ENCODE measurements at places on chromosomes 1 and 21.

DNA sequence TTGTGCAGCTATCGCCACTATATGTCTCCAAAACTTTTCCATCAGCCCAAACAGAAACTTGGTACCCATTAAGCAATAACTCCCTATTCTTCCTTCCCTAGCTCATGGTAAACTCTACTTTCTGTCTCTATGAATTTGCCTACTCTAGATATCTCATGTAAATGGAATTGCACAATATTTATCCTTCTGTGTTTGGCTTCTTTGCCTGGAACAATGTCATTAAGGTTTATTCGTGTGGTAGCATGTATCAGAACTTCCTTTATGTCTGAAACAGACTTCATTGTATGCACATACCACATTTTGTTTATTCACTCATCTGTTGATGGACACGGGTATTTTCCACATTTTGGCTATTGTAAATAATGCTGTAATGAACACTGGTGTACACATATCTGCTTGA lies 40.7 kb upstream of the CD34 start:
- DNase-seq = no peak

DNA sequence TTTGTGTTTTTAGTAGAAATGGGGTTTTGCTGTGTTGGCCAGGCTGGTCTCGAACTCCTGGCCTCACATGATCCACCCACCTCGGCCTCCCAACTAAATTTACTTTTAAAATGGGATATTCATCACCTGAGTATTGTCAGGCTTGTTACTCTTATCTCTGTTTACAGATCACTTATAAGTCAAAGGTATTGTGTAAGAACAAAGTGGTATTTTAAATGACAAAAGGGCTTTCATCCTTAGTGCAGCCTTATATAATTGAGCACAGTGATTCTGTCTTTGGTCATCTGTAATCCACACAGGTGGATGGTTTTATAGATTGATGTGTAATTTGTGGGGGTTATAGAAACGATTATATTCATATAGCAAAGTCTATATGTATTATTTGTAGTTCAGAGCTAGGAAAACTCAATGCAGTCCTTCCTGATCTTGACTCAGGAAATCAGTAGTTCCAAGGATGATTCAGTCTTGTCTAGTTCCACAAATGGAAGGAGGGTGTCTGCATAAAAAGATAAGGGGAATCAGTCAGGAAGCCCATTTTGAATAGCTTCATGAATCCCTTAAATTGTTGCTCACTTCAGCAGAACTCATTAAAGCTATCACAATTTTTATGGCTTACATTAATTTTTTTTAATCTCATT lies 34.6 kb downstream of the STXBP3 start:
- no peak for DNase-seq

GRCh38 chr1:170669107-170669445 lies 5.1 kb downstream of the PRRX1 start:
- DNase-seq = no peak

- DNase-seq = no peak
These were observed 7.1 kb upstream of the RGS18 start for GRCh38 chr1:192151176-192151575.

GRCh38 chr1:152044386-152044785 lies 7.6 kb upstream of the S100A11 start:
- DNase-seq = no peak

DNA sequence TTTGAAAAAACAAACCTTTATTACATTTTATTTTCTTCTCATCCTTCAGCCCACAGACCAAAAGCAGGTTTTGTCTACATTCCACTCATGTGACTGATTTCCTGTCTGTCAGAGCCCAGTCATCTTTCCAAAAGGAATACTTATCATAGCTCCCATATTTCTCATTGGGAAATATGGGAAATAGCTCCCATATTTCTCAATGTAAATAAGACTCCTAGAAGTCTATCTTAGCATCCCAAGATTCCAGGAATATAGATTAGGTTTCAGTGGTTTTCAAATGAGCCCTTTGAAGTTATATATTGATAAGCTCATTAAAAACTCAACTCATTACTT lies 19.1 kb upstream of the NRDC start:
- DNase-seq = no peak

DNA sequence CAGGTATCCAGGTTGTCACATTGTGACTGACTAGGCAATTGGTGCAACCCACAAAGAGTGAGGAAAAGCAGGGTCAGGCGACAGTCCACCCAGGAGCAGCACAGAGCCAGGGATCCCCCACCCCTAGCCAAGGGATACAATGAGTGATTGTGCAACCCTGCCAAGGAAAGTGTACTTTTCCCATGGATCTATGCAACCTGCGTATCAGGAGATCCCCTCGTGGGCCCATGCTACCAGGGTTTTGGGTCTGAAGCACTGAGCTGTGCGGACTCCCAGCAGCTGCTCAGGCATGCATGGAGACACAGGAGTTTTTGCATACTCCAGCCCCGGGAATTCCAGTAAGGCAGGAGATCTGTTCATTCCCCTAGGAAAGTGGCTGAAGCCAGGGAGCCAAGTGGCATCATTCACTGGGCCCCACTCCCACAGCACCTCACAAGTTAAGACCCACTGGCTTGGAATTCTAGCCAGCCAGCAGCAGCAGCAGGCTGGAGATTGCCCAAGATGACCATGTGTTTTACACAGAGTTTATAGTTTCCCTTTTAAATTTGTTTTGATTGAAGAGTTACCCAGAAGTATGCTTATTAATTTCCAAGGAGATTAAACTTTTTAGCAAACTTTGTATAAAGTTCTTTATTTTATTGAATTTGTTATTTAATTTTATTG lies 136.0 kb downstream of the LTN1 start:
- peak; percentile 27 for DNase-seq

DNA sequence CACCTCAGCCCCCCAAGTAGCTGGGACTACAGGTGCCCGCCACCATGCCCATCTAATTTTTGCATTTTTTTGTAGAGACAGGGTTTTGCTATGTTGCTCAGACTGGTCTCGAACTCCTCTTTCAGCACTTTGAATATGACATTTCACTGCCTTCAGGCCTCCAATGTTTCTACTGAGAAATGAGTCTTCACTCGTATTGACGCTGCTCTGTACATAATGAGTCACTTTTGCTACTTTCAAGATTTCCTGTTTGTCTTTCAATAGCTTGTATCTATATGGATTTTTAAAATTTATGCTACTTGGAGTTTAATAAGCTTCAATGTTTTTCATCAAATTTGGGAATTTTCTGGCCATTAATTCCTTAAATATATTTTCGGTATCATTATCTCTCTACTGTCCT lies 64.7 kb downstream of the GORAB start:
- DNase-seq = no peak

DNA sequence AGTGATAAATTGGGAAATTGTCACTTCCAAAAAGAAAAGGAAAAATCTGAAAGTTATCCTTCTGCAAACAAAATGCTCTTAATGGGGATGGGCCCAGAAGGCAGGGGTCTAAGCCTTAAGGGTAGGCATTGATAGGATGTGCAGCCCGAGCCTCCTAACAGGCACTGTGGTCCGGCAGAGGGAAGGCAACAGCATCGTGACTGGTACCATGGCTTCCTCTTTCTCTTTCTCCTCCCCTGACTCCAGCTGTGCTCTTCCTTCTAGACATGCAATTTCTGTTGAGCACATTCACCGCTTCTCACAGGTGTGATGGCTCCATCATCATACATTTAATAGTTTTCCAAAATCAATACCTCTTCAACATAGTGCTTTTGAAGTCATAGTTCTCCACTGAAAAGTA lies 91.5 kb downstream of the SELENOF start:
- no peak for DNase-seq

DNA sequence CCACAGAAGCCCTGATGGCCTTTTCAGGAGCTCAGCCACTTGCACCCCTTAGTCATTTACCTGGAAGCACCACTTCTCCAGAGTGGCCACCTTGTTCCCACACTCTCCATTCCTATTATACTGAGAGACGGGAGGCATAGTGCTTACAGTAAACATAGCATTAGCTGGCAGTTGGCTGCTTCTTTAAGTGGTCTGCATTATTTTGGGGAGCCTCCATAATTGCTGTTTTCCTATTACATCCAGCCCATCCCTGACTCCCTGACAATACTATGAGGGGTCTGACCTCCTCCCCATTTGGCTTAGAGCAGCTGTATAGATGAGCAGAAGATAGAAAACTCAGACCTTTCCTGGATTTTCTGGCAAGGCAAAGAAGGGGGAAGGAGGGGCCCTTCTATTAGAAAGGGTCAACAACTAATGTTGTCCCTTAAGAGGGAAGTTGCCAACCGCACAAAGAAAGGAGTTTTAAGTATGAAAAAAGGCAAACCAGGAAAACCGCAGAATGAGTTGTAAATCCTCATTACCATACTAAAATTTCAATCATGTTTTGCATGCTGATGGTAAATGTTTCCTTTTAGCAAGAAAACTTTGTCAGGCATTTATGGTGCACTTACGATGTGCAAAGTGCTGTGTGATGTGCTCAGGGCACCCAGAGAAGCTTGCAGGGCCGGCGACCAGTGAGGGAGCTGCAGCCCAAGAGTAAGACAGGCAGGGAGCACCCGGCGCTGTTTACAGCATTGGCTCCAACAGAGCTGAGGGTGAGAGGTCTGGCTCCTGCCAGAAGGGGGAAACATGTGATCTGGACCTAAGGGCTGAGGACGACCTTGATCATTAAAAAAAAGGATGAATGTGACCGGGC lies 167.3 kb downstream of the ZZZ3 start:
- DNase-seq = peak; percentile 54
